ENCODE measurements at places on chromosomes 6 and 20.
A peak's percentile ranks its signal among the peaks of the same experiment; 100 is the strongest.

DNA sequence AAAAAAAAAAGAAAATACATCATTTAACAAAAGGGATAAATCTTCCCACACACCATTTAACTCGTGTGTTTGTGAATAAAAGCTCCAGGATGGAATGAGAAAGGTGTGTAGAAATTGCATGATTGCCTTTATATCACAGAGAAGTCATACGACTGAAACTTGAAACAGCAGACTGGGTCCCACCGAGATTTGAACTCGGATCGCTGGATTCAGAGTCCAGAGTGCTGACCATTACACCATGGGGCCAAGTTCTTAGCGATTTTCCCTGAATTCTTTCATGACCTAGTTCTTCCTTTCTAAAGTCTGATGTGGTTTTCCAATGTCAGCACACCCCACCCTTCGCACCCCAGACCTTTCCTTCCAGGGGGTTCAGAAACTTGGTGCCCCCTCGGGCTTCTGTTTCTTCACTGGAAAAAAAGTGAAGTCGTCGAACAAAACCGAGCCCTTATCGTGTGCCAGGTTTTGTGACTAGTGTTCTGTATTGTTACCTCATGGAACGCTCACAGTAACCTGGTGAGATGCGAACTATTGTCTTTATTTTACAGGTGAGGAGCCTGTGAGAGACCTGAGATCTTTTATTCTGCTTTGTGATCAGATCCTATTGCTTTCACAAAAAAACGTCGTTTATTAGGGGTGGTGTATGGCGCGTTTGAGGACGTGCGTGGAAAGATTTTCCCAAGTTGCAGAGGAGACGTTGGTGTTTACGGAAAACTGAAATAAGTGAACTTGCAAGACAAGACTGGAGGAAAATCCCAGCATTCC, 120.8 kb downstream of the OR2B2 start:
- peak; percentile 90 for DNase-seq

GRCh38 chr6:44708208-44708607, 320.7 kb downstream of the CDC5L start:
- DNase-seq: no peak

- DNase-seq: no peak
Observed at GRCh38 chr6:68094070-68094469, 541.0 kb upstream of the ADGRB3 start.

DNA sequence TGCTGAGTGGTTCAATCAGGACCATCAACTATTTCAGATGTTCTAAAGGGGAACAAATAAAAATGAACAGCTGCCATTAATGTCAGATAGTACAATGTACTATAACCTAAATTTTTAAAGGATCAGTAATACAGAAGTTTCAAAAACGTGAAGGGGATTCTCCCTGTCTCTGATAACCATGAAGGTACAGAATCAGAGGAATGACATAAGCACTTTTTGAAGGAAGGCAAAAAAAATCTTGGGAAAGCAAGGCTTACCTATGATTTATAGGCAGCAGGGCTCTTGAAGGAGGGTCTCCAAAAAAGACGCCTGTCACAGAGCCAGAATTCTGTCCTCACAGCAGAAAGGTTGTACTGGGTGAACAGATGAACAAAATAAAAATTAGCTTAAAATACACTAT, 20.1 kb downstream of the DEK start:
- DNase-seq: no peak

All from SW 1271 (cell line).